Stimulated activated CD4-positive, alpha-beta T cell treated with anti-CD3 and anti-CD28 coated beads, Interleukin-12 subunit alpha, Interleukin-12 subunit beta, amount 100 ng/mL, for 48 hours (primary cell): ENCODE measurements at places on chromosomes 2 and 18.

GRCh38 chr2:200405599-200406298, 99.3 kb downstream of the SPATS2L start:
- DNase-seq, result no peak

- DNase-seq, result no peak
Measured at GRCh38 chr2:74149247-74149525, 1.5 kb upstream of the BOLA3 start.

- no peak for DNase-seq
Measured at GRCh38 chr18:70295192-70296188, 6.6 kb downstream of the SOCS6 start.

- DNase-seq, result no peak
Measured at GRCh38 chr2:1137913-1138391, 187.3 kb downstream of the SNTG2 start.

DNA sequence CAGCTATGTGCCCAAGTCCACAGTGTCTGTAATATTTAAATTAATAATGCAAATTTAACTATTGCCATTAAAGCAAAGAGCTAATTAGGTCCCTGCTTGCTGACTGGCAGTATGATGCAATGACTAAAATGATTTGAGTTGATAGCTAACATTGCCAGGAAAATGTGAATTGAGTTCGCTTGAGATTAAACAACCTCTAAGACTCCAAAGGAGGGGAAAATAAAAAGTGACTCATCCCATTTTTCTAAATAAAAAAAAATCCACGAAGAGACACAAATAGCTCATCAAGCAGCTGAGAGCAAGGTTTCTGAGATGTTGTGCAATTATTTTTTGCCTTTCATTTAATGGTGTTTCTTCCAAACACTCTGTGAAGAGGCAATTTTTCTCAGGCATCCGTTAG, 413.0 kb downstream of the MTX2 start:
- DNase-seq, result no peak

GRCh38 chr2:207473931-207474235, 55.9 kb upstream of the CREB1 start:
- no peak for DNase-seq

DNA sequence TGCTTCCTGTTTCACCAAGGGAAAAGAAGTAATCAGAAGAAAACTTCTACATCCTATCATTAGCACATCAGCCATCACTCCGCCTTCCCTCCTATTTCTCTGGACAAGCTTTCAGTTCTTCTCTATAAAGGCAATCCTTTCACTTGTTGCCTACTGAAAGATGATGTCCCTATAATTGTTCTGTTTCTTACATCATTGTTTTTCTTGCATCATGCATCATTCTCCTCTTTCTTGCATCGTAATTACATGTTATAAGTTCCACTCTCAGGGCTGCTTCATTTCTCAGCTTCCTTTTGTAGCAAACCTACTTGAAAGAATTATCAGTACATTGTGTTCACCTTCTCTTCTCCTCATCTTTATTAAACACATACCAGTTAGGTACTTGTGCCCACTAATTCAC, 7.2 kb downstream of the SLC30A6 start:
- DNase-seq, result no peak

DNA sequence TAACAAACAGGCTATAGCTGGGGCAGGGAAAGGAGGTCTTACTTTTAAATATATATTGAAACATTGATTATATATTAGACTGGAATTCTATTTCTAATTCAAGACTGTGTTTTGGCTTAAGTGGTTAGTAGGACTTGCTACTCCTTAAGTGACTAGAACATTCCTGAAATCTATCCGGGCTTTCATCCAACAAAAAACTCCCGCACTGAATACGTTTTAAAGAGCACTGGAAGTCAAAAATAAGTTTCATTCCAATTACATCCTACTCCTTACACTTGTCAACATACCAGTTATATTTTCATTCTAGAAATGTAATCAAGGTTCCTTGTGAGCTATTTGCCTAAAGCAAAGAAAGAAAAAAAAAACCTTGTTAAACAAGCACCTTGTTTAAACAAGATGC, 204.6 kb downstream of the SP3 start:
- no peak for DNase-seq

- no peak for DNase-seq
Measured at GRCh38 chr2:158381205-158381604, 75.3 kb downstream of the CCDC148 start.

- DNase-seq, result no peak
Measured at GRCh38 chr2:33443274-33443829, 33.1 kb upstream of the RASGRP3 start.

GRCh38 chr18:9419956-9420631, 55.2 kb upstream of the RALBP1 start:
- no peak for DNase-seq

DNA sequence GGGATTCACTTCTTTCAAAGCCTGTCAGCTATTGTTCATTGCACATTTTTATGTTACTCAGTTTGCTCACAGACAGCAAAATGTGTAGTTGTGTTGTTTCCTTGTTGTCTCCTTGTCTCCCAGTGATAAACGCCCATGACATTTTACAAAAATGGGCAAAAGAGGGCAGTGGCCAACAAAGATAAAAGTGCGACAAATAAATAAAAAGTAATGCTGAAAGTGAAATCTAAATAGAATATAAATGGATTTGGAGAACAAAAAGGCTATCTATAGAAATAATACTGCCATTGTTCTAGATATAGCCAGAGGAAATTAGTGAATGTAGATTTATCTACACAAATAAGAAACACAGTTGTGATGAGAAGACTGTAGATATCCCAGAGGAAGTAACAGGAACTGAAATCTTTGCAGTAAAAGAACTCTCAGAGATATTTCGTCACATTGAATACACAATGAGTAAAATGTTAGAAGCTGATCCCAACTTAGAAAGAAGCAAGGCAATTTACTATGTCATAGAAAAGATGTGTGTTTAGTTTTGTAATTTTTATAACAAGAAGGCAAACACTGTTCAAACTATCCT, 1186.2 kb upstream of the FAM98A start:
- DNase-seq, result no peak

DNA sequence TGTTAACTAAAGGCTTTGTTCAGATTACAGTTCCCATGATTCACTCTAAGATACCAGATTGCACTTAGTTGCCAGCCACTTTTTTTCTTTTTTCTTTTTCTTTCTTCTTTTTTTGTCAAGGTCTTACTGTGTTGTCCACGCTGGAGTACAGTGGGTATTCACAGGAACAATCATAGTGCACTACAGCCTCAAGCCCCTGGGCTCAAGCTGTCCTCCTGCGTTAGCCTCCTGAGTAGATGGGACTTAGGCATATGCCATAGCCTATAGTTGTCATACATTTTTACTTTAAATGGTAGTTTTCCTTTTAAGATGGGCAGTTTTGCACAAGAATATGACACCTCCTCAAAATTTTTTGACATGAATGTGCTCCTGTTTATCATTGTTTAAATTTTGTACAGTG, 2.1 kb downstream of the UGP2 start:
- DNase-seq, result no peak

DNA sequence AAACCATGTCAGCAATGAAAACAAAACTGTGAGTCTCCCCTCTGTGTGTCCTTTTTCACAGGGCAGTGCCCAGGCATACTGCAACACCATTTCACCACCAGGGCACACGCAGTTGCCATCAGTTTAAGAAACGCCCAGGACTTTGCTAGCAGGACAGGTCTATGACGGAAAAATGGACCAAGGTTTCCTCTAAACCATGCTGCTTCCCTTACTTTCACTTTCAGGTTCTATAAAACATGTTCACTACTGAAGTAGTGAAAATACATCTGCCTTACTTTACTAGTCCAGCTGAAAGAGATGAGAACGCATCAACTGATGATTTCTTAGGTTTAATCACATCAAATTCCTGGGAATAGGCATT, 110.5 kb downstream of the TCF4 start:
- DNase-seq, result no peak

DNA sequence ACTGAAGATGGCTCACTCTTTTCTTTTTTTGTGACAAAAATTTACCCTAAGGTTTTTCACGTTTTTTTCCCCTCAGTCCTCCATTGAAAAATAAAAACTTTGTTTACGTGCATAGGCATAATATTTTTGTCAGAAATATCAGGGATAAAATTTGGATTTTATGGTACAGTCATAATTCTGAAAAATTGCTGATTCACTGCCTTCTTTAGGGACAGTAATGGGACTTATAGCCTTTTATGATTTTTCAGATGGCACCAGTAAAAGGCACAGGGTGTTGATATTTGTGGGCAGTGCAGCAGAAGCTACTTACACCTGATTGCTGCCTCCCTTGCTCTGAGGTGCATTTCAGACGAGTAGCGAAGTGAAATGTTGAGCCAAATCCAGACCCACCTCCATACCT, 139.4 kb upstream of the CDCA7 start:
- DNase-seq, result no peak

GRCh38 chr18:66873899-66874298, 270.0 kb upstream of the CDH19 start:
- no peak for DNase-seq

- DNase-seq, result no peak
Measured at GRCh38 chr2:31070339-31071125, 67.7 kb downstream of the GALNT14 start.

DNA sequence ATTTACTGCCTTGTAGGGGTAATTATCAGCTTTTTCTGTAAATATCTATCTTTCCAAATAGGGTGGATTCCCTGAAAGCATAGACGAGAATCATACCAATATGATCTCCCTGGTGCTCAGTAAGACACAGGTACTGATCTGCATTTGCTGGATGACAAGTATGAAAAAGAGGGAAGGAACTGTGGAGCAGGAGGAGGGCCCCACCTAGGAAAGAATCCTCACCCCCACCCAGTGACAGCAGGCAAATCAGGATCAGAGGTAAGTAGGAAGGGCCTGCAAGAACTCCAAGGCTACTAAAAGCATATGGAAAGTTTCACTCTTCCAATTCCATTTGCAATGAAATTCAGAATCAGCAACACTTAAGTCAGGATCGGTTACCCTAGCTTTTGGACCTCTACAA, 42.3 kb downstream of the METTL8 start:
- DNase-seq, result no peak

DNA sequence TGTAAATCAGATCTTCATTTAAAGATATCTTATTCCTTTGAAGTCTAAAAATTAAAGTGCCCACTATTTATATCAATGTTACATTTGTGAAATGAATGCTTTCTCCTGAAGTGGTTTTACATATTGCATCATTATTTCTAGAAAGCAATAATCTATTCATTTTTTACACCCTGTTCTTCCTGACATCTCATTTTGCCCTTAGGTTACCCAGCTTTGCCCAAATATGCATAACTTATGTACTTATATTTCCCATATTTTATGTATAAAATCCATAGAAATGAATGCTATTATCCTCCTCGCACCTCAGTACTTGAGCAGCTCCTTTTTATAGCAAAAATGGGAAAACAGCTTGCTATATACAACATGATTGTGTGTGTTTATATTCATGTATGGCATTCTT, 396.5 kb upstream of the DSEL start:
- no peak for DNase-seq

- DNase-seq, result no peak
Measured at GRCh38 chr2:59339121-59339836, 1098.2 kb upstream of the FANCL start.
